ENCODE measurements at places on chromosomes 2 and 18.

DNA sequence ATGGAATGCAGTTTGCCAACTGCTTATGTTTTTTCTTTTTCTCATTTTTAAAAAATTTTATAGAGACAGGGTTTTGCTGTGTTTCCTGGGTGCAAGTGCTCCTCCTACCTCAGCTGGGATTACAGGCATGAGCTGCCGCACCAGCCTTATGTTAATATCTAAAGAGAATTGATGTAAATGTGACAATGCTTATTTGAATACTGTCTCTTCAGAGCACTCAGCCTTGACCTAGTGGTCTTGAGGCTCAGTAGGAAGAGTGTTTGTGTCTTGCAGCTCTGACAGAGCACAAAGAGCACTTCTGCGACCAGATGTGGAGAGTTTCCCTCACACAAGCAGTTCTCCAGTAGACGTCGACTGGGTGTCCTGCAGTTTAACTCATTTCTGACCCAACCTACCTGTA is 55.3 kb downstream of the ARHGEF4 start:
- no peak for DNase-seq

GRCh38 chr2:10150436-10150835 is 27.9 kb downstream of the RRM2 start:
- DNase-seq: no peak

- DNase-seq: no peak
Observed at GRCh38 chr2:209973328-209973727, 29.1 kb upstream of the RPE start.

DNA sequence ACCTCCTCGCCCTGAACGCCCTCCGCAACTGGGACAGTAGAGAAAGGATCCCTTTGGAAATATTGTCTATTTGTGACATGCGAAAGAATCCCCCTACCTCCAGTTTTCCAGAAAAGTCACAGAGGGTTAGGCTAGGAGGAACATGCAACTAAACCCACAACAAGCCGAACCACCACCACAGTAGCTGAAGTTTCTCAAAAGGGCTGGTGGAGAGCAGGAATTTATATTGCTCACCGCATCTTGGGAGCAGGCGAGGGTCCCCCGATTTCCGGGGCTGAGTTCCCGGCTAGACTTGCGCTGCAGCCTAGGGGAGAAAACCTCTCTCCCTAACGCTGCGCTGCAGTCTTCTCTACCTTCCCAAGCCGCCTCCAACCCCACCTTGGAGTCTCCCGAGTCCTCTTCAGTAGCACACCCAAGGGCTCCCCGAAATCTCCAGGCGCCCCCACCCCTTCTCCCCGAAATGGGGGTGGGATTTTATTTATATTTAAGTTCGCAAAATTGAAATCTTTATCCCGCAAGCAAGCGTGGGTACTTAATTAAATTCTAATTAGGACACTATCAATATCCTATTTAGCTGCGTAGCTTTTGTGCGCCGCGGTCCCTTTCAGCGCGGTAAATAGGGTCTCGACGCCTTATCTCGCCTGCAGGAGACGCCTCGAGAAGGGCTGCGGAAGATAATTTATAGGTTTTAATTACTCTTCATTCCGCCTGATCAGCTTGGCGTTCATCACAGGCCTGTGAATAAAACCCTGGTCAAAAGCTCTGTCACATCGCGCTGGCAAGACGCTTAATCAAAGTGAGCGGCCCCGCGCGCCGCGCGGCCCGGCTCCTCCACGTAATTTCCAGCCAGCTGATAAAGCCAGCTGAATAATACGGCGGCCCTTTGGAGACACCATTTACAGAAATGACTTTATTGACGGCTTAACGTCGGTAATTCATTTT is 2.0 kb upstream of the EN1 start:
- DNase-seq: no peak

GRCh38 chr2:5946225-5947115 is 254.3 kb downstream of the SOX11 start:
- DNase-seq: no peak

GRCh38 chr2:136714452-136714951 is 50.8 kb upstream of the THSD7B start:
- no peak for DNase-seq

DNA sequence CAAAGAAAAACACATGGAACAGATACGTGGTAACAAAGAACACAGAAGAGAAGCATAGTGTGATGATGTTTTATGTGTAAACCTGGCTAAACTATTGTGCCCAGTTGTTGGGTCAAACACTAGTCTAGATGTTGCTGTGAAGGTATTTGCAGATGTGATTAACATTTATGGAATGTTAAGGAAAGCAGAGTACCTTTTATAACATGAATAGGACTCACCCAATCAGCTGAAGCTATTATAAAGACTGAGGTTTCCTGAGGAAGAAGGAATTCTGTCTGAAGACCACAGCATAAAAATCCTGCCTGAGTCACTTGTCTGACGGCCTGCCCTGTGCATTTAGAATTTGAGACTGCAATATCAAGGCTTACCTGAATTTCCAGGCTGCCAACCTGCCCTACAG is 253.1 kb downstream of the DYM start:
- DNase-seq: no peak

- DNase-seq: no peak
Observed at GRCh38 chr2:100801402-100801801, 18.5 kb upstream of the NPAS2 start.

DNA sequence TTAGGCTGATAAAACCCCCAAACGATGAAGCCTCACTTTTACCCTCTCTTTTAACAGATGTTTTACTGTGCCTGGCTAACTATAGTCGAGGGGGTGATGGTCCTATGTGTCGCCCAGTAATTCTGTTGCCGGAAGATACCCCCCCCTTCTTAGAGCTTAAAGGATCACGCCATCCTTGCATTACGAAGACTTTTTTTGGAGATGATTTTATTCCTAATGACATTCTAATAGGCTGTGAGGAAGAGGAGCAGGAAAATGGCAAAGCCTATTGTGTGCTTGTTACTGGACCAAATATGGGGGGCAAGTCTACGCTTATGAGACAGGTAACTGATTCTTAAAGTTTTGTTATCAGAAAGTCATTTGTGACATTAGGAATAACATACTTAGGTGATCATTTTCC is 20.4 kb downstream of the MSH6 start:
- no peak for DNase-seq

DNA sequence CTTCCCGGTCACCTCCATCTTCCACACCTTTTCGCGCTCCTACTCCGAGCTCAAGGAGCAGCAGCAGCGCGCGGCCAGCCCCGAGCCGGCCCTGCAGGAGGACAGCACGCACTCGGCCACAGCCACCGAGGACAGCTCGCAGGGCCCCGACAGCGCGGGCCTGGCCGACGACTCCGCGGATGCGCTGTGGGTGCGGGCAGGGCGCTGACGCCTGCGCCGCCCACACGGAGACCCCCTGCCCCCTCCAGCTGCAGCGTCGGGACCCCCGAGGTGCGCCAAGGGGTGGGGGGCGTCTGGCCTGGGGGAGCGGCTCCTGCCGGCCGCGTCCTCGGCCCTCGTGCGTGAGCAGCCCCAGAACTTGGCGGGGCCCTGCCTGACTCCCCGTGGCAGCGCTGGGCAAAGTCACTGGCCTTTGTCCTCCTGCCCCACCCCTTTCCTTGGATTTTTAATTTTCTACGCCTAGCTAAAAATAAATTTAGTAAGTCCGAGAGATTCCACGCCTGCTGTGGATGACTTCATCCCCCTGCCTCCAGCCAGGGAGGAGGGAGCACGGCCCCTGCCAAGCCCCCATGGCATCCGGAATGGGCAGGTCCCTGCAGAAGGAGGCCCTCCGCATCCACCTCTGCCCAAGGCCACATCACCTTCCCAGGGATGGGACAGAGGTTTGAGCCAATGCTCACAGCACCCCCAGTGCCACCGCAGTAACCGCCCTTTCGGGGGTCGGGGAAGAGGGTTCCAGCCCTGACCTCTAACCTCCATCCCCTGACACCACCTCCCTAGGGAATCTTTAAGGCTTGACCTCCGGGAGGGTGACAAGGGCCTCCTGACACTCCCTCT is 51.6 kb downstream of the SLC66A2 start:
- DNase-seq: no peak

DNA sequence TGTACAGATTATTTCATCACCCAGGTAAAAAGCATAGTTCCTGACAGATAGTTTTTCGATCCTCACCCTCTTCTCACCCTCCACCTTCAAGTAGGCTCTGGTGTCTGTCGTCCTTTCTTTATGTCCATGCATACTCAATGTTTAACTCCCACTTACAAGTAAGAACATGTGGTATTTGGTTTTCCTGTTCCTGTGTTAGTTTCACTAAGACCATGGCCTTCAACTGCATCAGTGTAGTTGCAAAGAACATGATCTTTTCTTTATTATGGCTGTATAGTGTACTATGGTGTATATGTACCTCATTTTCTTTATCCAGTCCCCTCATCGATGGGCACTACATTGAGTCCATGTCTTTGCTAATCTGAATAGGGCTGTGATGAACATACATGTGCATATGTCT is 184.2 kb downstream of the KCNJ3 start:
- DNase-seq: no peak

- no peak for DNase-seq
Observed at GRCh38 chr2:177303939-177304338, 39.4 kb upstream of the NFE2L2 start.

DNA sequence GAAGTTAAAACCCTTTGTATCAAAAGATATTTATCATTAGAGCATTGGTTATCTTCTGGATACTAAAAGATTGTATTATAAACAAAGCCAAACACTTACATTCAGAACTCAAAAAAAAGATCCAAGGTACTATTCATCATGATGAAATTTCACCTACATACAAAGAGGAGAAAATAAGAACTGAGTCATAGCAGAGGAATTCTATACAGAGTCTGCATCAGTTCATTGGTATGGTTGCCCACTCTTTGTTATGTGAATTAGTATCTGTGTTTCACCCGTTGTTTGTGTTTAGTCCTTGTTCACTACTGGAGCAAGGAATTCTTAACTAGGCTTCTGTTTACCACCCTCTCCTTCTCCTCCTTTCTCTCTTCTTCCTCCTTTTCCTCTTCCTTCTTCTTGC is 157.9 kb downstream of the LNPK start:
- DNase-seq: no peak

DNA sequence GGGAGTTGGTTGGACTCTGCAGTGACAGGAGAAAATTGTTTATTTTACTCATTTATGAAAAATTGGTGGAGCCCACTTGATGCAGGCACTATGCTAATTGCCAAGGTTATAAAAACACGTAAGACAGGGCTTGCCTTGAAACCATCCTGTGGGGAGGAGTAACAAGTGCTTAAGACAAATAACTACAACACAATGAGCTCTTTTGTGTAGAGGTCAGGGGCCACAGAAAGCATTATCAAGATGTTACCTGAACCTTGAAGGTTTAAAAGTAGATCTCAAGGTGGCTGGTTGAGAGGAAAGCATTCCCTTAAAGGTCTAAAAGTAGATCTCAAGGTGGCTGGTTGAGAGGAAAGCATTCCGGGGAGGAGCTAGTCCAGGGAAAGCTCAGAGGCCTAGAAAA is 381.8 kb upstream of the POU3F3 start:
- no peak for DNase-seq

- no peak for DNase-seq
Observed at GRCh38 chr18:46069524-46069923, 2.5 kb downstream of the PSTPIP2 start.

DNA sequence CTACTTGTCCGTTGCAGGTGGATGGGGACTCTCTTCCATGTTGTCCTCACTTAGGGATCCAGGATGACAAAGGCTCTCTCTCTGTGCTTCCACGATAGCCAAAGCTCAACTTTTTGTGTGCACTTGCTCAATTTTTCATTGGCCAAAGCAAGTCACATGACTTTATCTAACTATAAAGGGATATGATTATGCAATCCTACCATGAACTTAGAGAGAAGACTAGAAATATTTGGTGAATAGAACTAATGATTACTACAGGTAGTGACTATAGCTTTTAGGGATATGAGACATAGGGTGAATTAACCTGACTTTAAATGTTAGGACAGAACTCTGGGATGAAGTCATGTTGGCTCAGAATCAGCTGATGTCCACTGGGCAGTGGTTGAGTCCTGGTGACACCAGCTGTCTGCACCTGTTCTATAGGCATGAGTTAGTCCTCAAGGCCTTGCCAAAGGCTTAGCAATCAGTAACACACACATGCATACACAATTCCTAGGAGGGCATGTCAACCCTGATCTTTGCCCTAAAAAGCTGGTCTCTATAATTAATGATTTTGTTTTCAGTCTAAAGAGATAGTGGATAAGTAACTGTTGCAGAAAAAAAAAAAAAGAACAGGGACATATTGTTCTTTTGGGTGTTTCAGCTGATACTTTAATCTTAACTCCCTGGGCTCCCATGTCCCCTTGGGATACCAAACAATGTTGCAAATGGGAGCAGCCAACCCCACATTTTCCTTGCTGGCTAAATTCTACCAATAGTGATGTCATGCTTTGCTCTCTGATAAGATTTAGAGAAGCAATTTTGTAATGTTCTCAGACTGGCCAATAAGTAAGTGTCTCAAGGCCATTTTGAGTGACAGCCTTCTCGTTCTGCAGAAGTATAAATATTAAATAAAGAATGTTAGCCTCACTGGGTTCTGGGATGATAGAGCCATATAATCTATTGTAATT is 12.5 kb upstream of the HK2 start:
- no peak for DNase-seq

DNA sequence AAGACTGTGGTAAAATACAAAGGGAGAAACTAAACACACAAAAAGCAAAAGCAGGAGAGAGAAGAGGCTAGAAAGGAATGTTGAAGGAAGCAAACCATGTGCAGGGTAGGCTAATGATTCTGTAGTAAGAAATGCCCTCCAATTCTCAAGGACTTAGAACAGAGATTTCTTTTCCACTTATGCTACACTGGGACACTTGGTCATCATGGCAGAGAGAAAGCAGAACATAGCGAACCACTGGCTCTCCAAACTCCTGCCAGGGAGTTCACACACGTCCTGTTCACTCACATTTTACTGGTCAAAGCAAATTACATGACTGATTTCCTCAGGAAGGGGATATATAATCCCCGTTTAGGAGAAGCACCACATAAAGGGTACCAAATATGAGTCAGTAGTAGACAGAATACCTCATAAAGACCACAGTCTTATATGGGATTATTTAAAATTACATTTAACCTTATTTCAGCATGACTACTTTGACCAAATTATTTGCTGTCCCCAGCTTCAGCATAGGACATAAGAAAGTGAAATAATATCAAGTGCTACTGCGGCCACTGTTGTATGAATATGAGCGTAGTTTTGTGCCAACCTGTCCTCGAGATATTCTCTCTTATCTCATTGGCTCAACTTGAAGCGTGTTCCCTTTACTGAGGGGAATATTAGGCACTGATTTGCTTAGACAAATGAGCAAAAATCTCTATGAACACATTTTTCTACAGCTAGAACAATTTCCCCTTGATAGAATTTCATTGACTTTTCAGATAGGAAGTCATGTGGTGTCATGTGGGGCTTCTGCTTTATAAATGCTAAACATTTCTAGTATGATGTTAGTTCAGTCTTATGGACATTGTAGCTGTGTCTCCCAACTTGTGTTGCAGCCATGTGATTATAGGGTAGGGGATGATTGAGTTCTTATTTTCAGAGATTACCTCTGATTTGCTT is 81.7 kb downstream of the FAM161A start:
- no peak for DNase-seq

- DNase-seq: no peak
Observed at GRCh38 chr18:25056429-25056828, 295.5 kb downstream of the ZNF521 start.

DNA sequence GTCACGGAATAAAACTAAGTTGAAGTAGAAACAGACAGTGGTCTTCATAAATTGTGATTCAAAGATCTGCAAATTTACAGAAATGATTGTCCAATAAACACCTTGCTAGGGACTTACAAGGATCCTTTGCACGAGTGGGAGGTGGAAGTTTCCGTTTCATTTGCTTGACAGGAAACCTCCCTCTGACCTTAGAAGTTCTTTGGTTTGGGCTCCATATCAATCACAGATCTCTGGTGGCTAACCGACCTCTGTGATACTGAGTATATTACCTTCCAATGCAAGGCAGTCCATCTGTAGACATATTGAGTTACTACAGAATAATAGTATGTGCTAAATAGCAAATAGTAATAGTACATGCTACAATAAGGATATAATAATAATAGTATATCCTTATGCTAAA is 33.7 kb upstream of the RNF152 start:
- DNase-seq: peak; percentile 8

Measured in KBM-7 (cell line).